ENCODE measurements at places on chromosomes 5 and 9.

DNA sequence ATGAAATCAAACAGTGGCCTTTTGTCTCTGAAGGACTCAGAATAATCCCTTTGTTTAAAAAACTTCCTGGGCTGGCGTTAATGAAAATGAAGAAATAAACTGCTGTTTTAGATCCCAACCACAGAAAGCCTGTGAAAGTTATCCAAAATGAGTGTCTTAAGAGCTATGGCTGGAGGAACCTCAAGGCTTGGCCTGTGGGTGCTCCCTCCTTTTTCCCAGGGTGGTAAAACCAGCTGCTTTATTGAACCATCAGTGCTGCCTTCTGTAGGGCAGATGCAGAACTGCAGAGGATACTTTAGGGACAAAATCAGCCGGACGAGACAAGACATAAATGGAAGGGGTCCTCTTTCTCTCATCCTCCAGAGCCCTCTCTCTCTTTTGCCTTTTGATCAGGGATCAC is 100.9 kb downstream of the SMARCA2 start:
- DNase-seq: peak; percentile 13

DNA sequence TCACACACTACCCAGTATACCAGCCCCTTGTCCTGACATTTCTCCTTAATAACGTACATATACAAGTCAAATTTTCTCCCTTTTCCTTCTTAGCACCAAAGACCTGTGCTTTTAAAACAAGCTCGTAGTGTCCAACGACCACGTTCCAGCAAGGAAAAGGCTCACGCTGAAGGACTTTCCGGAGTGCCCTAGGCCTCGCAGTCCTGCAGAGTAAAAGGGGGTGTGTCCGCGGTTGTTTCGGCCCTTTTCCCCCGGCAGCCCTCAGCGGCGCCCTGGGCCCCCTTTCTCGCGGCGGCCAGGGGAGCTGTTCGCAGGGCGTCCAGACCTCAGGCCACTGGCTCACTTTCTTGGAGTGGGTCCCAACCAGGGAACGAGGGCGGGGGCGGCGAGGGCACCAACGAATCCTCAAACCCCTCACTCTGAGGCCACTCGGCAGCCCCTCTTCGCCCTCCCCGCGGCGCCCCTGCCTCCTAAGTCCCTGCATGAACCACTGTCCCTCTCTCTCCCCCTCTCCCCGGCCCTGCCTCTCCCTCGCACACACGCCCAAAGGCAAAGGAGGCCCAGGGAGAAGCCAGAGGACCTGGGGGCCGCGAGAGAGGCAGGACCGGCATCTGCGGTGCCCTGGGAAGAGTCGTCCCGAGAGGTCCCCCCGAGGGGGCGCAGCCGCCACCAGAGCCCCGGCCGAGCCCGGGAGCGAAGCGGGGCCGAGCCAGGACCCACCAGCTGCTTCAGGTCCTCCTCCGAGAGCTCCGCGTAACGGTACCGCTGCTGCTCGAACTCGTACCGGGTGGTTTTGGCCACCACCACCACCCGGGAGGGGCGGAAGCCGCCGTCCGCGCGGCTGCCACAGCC is 720 bp downstream of the NADK2 start:
- peak; percentile 55 for DNase-seq

GRCh38 chr5:157620776-157621175 is 31.5 kb downstream of the SOX30 start:
- no peak for DNase-seq

- no peak for DNase-seq
These were observed 214.1 kb upstream of the VLDLR start for GRCh38 chr9:2407450-2407849.

DNA sequence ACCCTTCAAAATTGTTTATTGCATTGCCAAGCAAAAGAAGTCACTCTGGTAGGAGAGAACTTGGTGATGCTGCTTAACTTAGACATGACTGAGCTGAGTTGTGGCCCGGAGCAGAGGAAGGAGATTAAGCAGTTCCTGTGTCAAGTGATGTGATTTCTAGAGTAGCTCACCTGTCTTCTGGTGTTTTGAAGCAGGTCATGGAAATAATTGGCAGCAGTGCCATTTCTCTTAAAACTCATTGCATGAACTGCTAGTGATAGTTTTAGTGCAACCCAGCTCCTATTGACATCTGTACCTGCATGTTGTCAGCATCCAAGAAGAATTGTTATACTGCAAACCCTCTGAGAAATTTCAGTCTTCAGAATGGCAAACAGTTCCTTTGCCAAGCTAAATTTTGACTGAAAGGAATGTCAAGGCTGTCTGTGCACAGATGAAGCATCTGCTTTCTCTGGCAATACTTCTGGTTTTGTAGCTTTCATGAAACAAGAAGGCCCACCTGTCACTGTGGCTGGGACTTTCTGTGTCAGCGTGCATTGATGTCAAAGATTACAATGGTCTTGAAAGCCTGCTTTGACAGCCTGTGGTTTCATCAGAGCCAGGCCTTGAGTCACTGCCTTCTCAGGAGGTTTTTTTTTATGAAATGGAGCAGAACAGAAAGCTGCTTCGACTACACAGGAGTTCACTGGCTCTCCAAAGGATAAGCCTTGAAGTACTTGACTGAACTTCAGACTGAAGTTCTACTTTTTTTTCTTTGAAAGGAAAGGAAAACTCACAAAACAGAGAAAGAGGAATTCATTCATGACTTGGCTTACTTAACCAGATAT is 90.6 kb downstream of the RALGPS1 start:
- peak; percentile 55 for DNase-seq

GRCh38 chr9:72871685-72872084 is 81.2 kb downstream of the ALDH1A1 start:
- no peak for DNase-seq
